CD14-positive monocyte (primary cell): ENCODE measurements at places on chromosomes 12 and 14.

DNA sequence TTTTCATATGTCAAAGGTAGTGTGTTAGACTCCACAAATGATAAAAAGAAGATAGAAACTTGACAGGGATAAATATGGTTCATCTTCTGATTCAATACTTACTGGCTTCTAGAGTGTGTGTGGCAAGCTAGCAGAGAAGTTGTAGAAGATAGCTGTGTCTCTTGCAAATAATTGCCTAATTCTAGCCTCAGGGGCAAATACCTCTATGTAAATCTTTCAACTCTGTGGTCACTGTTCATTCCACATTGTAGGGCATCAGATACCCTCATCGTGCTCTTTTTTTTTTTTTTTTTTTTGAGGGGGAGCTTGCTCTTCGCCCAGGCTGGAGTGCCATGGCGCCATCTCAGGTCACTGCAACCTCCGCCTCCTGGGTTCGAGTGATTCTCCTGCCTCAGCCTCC is 1.7 kb downstream of the OLR1 start:
- no peak for DNase-seq

DNA sequence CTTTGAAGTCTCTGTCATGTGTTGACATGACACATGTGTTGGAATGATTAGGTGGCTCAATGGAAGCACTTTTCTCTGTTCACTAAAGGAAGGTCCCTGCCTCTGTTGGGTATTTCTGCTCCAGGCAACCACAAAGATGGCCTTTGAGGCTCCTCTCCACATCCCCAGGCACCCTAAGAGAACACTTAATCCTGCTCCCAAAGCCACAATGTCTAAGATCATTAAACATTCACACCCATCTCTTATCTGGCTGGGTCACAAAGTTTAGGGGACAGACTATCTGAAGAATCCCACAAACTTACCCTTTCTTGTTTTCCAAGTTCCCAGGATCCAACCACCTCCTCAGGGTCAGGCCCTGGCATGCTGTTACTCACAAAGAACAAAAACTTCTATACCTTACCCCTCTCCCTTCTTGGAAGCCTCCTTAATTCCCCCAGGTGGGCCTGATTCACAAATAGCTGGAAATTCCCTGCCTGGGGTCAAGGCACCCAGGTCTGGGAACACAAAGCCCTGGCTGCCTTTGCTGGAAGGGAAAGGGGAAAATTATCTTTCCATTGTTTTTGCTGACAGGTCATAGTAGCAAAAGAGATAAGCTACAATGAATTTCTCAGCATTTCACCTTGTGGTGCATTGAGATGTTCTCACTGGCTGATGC is 333.7 kb downstream of the PCNX1 start:
- no peak for DNase-seq

- no peak for DNase-seq
Observed at GRCh38 chr14:103313704-103314103, 20.3 kb upstream of the EIF5 start.

DNA sequence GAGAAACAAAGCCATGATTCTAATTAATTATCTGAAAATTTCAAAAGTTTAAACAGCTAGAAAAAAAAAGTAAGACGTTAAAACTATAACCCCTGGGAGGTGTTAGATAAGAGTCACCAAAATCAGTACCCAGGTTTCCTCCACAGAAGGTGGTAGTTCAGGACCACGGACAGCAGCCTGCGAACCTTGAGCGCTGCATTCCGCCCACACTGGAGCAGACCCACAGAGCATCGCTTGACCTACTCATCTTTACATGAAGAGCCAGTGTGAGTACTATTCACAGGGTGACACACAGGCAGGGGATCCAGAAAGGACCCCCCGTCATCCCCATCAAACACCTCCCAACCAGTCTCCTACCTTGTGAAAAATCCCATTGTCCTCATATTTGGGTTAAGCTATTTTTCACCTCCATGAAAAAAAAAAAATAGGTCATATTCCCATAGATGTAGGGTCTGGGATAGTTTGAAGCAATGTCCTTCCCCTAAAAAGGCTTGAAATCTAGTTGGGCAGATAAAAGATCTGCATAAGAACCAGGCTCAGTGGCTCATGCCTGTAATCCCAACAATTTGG is 8.8 kb upstream of the CHGA start:
- no peak for DNase-seq

DNA sequence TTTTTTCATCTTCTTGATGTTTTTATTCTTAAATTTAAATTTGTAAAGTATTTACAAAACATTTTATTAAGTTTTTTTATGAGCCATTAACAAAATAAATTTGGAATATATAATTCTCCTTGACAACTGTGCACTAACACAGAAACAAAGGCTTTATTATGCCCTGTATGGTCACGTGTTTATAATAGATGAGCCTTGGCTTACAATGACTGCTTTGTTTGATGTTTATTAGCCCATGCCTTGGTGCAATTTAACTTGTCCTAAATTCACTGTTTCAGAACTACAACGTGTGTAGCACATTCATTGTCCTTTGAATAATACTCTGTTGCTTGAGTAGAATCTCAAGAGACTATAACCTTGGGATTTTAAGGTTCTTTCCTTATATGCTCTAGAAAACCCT is 59.8 kb downstream of the CNTN1 start:
- DNase-seq = no peak

DNA sequence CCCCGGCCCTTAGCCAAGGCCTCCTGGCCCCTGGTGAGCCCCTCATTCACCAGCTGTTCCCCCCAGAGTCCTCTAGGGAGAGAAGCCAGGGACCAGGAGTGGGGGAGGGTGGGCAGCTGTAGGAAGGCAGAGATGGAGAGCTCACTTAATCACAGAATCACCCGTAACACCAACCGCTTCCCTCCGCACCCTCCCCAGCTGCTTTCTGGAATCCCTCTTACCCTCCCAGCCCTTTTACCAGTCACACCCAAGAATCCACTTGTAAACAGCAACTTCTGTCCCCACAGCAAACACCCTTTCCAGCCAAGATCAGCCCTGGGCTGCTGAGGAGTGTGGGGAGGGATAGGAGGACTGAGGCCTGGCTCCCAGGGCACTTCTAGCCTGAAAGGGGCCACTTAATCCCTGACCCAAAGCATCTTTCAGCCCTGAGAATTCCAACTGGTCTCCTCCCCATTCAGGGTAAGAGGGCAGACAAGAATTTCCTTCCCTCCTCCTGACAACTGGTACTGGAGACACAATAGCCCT is 18.8 kb downstream of the NCKAP5L start:
- no peak for DNase-seq

DNA sequence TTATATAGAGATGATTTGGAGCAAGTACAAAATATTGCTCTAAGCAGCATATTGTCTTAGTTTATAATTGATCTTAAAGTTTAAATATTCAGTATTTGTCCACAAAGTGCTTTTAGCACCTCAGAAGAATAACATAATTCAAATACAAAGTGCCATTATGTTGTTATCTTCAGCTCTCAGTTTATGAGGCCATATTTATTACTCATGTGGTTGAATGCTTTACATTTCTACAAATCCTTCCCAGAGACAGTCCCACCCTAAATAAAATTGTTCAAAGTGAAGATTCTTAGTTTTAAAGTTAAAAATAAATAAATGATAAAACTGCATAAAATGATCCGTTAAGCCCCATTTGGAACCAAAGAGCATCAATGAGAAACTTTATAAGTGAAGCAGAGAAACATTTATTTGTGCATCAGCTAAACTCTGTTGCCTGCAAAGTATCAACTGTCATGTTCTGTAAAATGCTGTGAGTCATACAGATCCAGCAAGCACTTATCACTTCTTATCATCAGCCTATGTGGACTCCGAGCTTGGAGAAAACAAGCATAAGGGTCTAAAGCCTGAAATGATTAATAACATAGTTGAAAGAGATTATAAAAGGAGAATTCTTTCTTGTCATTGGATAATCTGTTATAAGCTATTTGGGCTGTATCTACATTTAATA is 218.9 kb downstream of the ADAMTS20 start:
- DNase-seq = no peak
